ENCODE measurements at places on chromosomes 4 and X.

- DNase-seq, result no peak
These were observed 105.2 kb upstream of the GATB start for GRCh38 chr4:151865744-151866591.

GRCh38 chr4:148355442-148356123 is 86.6 kb downstream of the NR3C2 start:
- DNase-seq, result no peak

DNA sequence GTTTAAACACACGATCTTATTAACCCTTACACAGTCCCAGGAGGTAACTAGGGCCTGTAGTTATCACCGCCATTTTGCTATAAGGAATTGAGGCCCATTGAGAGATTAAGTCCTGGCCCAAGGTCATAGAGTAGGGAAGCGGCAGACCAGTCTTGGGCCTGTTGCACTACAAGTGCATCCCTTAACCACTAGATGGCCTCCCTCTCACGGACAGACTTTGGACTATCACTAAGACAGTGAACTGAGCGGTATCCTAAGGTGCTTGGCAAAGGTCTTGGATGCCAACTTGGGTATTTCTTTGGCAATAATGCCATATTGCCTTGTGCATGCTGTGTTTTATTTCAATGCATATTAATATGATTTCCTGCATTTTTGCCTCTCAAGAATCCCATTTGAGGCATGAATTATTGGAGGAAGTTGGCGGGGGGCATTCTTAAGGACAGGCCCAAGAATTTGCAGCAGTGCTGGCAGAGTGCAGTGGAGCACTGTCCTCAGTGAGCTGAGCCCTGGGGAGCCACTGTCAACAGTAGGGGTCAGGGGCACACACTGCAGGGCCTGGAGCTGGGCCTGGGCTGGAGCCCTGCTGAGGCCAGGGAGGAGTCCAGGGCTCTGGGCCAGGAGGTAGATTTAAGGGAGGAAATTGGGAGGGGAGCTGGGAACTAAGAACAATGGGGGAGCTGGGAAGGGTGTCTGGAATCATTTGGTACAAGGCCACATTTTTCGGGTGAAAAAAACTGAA is 147.4 kb downstream of the SMIM20 start:
- peak; percentile 77 for DNase-seq

GRCh38 chr4:98519268-98519977 is 139.0 kb downstream of the TSPAN5 start:
- no peak for DNase-seq

All from mesendoderm (in vitro differentiated cells).